Colonic mucosa (tissue), 4 donors: ENCODE measurements at places on chromosomes 4 and X. TPM values are rescaled to one million over a fixed set of nuclear protein-coding genes. Genes with fewer than 3 reads are reported as not detected.

AFF2 gene
- 0.05 TPM for total RNA-seq

C4orf50 gene
- total RNA-seq: not detected

MAGEB10 gene
- not detected for total RNA-seq

INTU gene
- total RNA-seq: 4.8 TPM

CDX4 gene
- not detected for total RNA-seq

SSX1 gene
- total RNA-seq: 0.32 TPM

PAGE1 gene
- total RNA-seq: not detected

SMIM10 gene
- total RNA-seq: 1.4 TPM
